ENCODE measurements at places on chromosomes 6 and 20. TPM values are rescaled to one million over a fixed set of nuclear protein-coding genes. Genes with fewer than 3 reads are reported as not detected.

- no peak for DNase-seq
These were observed 33.9 kb upstream of the PTPRK start for GRCh38 chr6:128554302-128554701.

DNA sequence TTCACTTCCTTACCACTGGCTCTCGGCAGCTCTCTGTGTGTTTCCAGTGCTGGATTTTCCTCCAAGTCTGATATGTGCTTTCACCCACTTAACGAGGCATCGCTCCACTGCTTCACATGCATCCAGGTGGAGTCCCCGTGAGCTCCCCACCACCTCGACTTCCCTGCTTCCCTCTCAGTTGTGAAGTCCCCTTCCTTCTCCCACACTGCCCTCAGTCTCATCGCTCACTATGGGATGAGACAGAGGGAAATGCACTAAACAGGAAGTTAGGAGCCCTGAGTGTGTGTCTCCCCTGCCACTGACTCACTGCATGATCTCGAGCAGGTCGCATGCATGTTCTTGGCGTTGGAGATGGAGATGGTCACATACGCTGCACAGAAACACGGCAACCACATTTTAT lies 84.0 kb downstream of the MTHFD1L start:
- DNase-seq = no peak

Gene SRSF12
- polyA plus RNA-seq = 18.2 TPM

- DNase-seq = no peak
These were observed 2.1 kb downstream of the GFOD1 start for GRCh38 chr6:13485303-13485702.

- no peak for DNase-seq
These were observed 72.8 kb upstream of the RALGAPA2 start for GRCh38 chr20:20785226-20785625.

GRCh38 chr6:16236631-16237199 lies 1.7 kb upstream of the GMPR start:
- DNase-seq = no peak

Gene LRRC73
- 1.5 TPM for polyA plus RNA-seq

Gene XKR7
- 0.32 TPM for polyA plus RNA-seq

- no peak for DNase-seq
These were observed 210.2 kb downstream of the TMEM200A start for GRCh38 chr6:130575971-130576370.

Gene CNR1
- 0.87 TPM for polyA plus RNA-seq

- DNase-seq = no peak
These were observed 6.1 kb downstream of the UQCC2 start for GRCh38 chr6:33705268-33705885.

DNA sequence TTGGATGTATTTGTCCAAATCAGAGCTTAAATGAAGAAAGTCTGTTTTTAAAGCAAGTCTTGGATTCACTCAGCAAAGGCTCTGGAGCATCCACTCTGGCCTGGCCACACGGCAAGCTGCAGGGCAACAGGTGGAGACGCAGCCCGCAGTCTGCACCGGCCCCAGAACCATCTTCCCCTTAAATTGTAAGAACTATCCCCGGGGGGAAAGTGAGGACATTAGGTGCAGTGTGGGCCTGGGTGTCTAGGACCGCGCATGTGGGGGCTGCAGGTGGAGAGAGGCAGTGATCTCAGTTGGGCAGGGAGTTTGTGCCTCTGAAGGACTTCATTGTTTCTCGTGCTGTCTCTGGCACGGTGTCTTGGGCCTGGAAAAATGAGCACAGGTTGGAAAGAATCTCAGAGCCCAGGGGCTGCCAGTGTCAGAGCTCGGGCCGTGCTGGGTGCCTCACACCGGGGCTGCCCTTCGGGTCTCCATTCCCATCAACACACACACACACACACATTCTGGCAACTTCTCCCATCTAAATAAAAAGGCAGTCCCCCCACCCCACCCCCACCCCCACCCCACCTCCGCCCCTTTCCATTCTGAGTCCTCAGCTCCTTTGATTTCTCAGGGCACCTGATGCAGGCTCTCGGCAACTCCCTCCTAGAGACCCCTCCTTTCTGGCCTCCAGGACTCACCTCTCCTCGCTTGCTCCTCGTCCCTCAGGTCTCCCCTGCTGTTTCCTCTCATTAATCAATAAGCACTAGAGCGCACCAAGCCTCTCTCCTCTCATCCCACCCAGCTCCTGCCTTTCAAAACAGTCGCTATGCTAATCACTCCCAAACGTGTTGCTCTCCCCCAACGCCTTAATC lies 48.4 kb downstream of the FOXF2 start:
- no peak for DNase-seq

GRCh38 chr6:795046-795685 lies 102.2 kb upstream of the EXOC2 start:
- DNase-seq = no peak

DNA sequence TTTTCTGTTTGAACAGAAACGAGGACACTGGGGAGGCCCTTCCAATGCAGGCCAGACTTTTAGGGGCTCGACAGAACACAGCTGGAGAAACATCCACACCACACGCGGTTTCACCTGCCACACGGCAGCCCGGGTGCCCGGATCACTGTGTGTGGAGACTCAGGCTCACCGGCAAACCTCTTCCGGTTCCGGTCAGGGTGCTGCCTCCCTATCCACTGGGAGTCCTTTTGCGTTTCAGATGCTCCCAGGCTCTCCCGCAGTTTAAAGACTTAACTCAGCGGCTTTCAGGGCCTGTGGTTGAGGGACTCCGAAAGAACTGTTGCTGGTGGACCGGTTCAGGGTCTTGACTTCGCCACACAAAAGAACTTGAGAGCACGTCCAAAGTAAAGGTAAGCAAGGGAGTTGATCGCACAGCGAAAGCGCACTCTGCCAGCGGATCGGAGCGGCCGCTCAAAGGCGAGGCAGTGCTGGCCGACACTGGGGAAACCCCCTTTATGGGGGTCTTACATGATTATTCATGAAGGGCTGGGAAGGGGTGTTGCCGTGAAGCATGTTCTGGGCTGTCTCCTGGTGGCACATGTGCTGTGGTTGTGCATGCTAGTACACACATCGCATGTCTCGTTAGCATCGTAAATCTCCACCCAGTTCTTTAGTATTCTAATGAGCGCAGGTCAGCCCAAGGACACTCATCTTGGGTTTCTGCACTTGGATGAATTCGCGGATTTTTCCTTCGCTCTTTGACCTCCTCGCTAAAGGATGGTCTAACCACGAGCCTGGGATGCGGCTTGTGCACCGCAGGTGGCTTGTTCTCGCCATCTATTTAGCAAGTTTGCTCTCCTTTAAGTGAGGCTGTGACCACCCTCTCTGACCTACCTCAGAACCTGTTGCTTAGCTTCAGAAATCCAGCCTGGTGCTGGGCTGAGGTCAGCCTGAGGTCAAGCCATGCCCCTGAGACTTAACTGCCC lies 180.3 kb downstream of the CDH26 start:
- peak; percentile 25 for DNase-seq

- DNase-seq = no peak
These were observed 350.6 kb upstream of the PLCB4 start for GRCh38 chr20:8718279-8718678.

DNA sequence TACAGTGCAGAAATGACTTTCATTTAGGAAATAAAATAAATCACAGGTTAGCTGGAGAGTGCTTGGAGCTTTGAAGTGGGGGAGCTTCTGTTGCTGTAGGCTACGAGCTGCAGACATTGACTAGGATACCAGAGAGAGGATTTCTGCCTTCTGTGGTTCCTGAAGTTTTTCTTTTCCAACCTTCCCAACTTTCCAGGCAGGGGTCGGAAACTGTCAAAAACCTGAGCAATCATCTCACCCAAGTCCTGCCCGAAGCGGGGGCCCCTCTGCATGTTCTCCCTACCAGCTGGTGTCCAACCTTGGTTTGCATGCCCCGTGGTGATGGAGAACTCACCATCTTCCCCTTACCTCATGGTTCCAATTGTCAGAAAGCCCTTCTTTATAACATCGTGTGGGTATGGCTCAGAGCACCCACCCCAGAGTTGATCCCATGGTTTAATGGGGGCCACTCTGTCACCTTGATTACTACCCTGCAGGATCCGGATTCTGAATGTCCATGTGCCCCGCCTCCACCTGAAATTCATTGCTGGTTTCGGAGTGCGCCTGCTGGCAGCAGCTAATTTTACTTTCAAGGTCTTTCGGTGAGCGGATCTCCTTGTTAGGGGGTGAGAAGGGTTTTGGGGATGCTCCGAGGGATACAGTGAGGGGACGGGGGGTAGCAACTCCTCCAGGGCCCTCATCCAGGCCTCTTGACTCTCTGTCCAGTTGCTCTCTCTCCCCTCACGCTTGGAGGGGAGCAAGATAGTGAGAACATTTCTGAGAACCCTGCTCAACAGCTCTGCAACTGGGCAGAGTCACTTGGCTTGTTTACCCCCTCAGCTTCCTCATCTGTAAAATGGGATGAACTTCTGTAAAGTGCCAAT lies 5.1 kb downstream of the BPIFB2 start:
- DNase-seq = no peak

- no peak for DNase-seq
These were observed 215.2 kb downstream of the TMEM242 start for GRCh38 chr6:157107915-157108651.

Gene ERGIC3
- polyA plus RNA-seq = 360 TPM

- DNase-seq = no peak
These were observed 21.7 kb upstream of the SSR1 start for GRCh38 chr6:7334685-7335084.

DNA sequence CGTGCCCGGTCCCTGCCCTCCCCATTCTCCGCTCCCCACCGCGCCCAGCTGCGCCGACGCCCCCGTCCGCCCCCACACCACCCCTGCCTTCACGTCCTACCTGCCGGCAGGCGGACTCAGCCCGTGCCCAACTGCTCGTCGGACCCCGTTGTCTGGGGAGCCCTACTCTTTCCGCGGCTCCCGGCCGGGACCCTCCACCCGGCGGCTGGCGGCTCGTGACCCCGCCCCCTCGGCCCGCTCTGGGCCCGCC lies at the start of gene SERAC1:
TSS of gene SERAC1 (minus strand) at position 223 of the 250 bp plus-strand sequence. CDS start 9,899 bp downstream, outside the sequence.
- DNase-seq = no peak

GRCh38 chr6:165325609-165326008 lies 16.2 kb upstream of the C6orf118 start:
- DNase-seq = no peak

- no peak for DNase-seq
These were observed 476.0 kb downstream of the KHDRBS2 start for GRCh38 chr6:61810047-61810446.

GRCh38 chr6:12313306-12313991 lies 23.3 kb downstream of the EDN1 start:
- DNase-seq = no peak

Gene DOP1A
- polyA plus RNA-seq = 42.1 TPM

Gene NCR2
- not detected for polyA plus RNA-seq

DNA sequence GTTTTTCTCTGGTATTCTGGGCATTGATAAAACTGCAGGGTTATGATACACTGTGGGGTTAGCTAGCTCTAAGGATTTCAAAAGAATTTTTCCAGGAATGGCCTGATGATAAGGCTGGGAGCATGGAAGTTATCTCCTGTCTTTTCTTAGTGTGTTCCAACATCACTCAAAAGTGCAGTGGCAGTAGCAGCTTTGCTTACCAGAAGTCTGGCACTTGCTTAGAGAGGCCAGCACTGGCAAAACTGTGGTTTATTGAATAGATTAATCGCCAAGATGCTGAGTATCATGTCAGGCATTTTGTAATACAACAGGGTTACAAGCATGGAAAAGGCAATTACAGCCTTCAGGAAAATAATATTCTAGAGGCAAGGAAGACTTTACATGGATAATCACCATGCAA lies 719.5 kb upstream of the GJE1 start:
- DNase-seq = no peak

DNA sequence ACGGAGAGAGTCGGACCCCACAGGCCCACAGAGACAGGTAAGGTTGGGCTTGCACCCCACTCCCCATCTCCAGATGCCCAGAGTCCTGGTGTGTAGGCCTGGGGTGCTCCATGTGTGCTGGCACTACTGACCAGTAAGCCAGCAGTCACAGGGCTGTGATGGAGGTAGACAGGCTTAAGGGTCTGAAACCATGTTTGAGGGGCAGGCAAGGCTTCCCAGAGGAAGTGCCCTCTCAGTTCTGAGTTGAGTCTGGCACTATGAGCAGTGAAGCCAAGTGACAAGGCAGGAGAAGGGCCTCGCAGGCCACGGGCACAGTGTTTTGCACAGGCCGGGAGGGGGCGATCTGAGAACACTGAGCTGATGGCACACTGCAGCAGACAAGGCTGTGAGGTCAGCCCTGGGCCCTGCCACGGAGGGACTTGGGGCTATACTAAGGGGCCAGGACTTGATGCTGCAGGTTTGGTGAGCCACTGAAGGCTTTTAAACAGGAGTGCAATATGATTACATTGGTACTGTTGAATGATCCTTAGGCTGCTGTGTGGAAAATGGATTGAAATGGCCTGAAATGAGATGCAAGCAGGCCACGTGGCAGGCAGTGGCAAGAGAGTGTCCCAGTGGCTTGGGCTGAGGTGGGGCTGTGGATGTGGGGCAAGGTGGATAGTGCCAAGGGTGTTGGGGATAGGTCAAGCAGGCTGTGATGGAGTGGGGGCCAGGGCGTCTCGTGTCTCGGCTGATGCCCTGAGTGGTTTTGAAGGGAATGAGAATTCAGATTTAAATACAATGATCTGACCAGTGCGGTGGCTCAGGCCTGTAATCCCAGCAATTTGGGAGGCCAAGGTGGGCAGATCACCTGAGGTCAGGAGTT lies 20.3 kb downstream of the TTBK1 start:
- DNase-seq = no peak

Gene TGM2
- polyA plus RNA-seq = 35.8 TPM

DNA sequence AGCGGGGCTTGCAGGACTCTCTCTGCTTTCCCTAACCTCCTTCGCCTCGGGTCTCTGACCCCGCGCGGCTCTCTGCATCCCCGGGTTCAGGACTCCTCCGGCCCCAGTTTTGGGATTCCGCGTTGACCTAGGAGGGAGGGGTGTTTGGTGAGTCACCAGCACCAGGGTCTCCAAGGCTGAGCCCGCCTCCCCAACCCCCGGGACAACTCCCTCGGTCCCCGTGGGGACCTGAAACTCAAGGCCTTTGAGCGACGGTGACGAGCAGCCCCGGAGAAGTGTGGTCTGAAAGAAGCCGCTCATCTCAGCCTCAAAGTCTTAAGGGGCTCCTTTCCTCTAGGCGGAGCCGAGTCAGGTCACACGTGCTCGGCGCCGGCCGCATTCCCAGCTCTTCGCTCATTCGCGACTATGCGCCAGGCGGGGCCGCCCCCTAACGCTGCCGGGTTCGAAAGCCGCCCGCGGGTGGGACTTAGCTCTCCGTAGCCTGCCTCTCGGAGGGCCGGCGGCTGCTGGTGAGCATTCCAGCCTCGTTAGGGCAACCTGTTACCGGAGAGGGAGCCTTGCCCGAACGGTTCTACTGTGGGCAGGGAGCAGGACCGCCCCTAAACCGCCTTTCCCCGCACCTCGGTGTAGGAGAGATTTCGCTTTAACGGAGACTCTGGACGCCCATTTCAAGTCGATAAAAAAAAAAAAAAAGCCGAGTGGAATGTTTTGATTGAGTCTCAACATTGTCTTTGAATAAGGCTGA lies 3.0 kb upstream of the PRDM13 start:
- no peak for DNase-seq

- no peak for DNase-seq
These were observed 378.7 kb upstream of the SOX4 start for GRCh38 chr6:21214738-21215448.

DNA sequence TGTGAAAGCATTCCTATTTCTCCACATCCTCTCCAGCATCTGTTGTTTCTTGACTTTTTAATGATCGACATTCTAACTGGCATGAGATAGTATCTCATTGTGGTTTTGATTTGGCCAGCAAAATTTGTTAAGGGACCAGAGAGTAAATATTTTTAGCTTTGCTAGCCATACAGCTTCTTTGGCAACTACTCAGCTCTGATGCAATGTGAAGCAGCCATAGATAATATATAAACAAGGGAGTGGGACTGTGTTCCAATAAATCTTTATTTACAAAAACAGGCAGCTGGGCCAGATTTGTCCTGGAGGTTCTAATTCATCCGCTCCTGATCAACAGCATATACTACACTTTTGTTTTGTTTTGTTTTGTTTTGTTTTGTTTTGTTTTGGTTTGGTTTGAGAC lies 202.9 kb downstream of the ZNF217 start:
- DNase-seq = no peak

Gene OPN5
- 1.1 TPM for polyA plus RNA-seq
